Ecto neural progenitor cell (in vitro differentiated cells): ENCODE measurements at places on chromosomes 2 and 18.

GRCh38 chr18:31230495-31230894, 67.8 kb upstream of the DSC1 start:
- DNase-seq, result no peak

GRCh38 chr2:143146366-143146765, 17.1 kb downstream of the ARHGAP15 start:
- no peak for DNase-seq

GRCh38 chr2:169345486-169346437, 16.6 kb downstream of the LRP2 start:
- DNase-seq, result no peak

DNA sequence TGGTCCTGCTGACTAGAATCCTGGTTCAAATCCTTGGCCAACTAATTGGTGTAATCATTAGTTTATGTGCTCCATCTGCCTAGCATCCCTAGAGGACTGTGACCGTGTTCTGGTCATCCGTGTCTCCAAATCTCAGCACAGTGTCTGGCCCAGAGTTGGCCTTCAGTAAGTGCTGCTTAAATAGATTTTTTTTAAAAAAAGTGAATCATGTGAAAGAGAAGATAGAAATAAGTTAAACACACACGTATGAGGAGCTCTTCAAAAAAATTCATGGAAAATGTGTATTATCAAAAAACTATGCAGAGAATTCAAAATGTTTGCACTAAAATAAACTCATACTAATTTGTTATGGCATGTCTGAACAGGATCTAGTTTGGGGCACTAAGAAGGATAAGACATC, 129.3 kb upstream of the TLK1 start:
- DNase-seq, result no peak

- DNase-seq, result no peak
Measured at GRCh38 chr2:220279840-220280239, 652.4 kb downstream of the SLC4A3 start.

DNA sequence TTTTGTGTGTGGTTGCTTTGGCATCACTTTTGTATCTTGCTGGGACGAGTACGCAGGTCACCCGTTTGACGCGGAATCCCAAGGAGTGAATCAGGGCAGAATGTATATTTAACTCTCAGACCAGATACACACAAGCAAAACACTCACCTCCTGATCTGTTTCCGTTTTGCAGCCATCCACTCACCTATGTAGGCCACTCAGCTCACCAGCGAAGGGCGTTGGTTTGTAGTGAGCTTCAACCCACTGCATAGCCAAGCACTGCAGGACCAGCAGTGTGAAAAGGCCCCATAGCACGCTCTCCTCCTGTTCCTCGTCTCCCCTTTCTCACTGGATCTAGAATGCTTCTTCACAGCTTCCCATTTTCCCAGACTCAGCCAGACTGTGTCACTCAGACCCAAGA, 58.3 kb downstream of the ZNF532 start:
- no peak for DNase-seq

DNA sequence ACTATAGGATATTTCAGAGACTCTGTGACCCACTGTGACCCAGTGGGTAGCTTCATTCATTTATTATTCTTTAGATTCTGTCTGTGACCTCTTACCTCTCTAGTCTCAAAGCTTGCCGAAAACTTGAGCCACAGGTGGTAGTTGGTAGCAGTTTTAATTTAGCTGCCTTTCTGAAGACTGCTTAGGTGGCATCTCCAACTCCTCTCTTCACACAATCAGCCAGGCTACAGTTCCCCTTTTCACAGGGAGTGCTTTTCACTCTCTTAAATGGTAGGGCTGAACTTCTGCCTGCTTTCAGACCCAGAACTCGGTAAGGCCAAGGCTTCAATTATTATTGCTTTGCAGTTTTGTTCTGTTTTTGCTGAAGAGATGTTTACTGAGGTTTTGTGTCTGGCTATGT, 349.6 kb downstream of the ARL6IP6 start:
- no peak for DNase-seq

DNA sequence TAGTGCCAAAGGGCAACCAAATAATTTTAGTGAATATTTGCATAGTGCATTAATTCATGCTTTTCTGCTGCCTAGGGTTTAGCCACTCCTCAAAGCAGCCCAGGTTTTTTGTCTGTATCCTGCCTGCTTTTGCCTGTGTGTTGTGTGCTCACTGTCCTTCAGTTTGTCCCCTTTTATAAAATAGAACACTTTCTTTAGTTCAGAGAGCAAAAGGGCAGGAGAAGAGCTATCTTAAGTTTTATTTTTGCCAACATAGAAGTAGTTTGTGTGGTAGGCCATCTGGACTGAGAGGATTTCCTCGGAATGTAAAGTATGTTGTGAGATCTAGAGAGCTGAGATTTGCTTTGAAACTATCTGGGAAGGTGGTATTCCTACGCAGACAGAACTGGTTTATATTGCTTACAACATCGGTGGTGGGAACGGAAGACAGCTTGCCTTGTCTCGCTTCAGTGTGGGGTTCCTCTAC, 64.9 kb downstream of the EML4 start:
- DNase-seq, result no peak

DNA sequence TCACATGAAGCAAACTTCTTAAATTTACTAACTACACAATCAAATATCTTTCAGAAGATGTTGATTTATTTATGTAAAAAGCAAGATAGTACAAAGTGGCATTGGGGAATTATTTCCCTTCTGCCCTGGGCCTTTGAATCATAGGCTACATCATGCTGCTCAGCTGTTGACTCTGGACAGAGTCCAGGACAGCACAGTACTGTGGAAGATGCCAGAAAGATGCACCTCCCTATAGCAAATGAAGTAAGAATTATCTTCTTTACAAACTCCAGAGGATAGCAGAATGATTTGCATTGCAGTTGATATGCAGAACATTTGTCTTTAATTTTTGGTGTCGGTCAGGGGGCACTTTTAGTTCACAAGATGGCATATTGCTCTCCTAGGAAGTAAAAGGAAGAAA, 1354.5 kb upstream of the ZEB2 start:
- no peak for DNase-seq

- DNase-seq, result no peak
Measured at GRCh38 chr2:70044290-70045040, 42.8 kb upstream of the PCBP1 start.

- no peak for DNase-seq
Measured at GRCh38 chr2:100394111-100394641, 23.3 kb downstream of the CHST10 start.

DNA sequence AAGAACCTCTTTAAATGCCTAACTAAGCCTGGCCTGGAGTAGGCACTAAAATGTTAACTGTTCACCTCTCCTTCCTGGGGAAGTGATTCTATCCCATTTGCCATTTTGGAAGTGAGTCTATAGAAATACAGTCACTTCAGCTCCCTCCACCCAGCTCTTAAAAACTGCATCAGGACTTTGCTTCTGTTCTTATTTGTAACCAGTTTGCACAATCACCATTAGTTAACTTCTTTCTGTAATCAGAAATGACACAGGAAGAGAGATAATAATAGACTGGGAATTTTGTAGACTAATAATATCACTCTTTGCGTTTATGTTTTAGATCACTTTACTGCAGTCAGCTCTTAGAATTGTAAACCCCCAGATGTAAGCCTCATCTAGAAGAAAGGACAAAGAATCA, 16.0 kb upstream of the MARCO start:
- no peak for DNase-seq

- DNase-seq, result no peak
Measured at GRCh38 chr2:142533177-142533576, 344.3 kb upstream of the KYNU start.

GRCh38 chr2:241720560-241720959, 13.9 kb upstream of the D2HGDH start:
- no peak for DNase-seq

GRCh38 chr2:148255929-148256328, 235.0 kb downstream of the MBD5 start:
- no peak for DNase-seq

- no peak for DNase-seq
Measured at GRCh38 chr2:75324141-75324540, 124.8 kb upstream of the TACR1 start.

DNA sequence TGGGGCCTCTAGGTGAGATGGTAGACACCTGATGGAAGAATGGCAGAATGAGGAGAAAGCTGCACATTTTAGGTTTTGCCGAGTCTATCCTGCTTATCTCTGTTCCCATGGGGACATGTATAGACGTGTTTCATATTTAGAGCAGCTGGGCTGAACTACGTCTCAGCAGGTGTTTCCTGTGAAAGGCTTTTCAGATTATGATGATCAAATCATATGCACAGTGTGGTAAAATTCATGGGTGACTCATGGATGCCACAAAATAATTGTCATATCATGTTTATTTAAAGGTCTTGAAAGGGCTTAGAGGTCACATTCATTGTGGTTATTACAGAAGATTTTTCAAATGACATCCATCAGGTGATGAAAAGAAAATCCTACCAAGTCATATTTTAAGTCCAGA, 90.5 kb downstream of the ICOS start:
- DNase-seq, result no peak

GRCh38 chr2:132761437-132761836, 91.4 kb upstream of the LYPD1 start:
- DNase-seq, result no peak

- no peak for DNase-seq
Measured at GRCh38 chr2:1581965-1582625, 162.2 kb downstream of the PXDN start.

DNA sequence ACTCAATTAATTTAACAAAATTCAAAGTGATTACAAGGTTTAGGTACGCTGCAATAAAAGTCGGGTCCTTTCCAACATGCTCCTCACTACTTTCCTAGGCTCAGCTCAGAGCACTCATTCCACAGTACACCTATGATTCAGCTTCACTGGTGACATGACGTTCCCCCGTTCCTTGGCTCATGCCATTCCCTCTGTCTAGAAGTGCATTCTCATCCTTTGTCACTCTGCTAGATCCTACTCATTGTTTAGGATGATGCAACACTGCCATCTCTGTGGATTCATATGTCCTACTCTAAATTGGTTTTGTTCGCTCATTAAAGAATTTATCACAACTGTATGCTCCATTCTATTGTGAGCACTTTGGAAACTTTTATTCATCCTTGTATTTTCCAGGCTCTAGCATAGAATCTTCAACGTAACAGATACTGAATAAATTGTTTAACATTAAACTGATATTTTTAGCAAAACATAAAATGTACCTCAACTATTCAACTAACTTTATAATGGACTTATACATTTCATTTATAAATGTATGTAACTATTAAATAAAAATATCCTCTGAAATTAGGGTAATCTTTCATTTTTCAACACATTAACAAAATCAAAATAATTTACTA, 78.6 kb downstream of the FAM228A start:
- DNase-seq, result no peak

DNA sequence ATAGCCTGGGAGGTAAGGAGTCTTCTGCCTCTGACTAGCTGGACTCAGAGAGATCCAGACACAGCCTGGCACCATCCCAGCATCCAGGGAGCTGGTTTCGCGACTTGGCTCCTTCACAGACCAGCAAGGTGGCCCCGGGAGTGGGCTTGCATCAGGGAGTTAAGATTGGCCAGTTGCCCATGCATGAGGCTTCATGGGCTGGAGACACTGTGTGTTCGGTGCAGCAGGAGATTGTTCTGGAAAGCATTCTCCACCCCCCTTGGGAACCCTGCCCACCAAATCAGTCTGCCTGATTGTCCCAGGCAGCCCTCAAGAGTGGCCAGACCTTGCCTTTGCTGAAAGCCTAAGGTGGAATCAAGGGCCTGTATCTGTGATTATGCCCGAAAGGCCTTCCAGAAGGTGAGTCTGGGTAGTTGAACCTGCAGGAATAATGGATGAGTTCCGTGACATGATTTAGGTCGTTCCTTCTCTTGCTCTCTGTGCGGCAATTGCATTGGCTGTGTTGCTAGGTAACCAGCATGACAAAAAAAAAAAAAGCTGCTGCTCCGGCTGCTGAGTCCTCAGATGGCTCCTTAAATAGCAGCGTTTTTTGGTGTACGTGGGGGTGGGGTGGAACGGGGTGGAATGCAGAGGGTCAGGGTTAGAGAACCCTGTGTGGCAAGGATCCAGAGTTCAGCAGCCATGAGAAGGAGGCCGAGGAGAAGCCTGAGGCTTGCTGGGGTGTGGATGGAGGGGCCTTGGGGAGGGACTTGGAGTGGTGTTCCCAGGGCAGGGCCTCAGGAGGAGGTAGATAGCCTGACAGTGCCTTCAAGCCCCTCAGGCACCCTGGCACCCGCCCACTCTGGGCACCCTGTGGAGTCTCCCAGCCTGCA, 93.0 kb upstream of the MCFD2 start:
- DNase-seq, result peak; percentile 73

- DNase-seq, result no peak
Measured at GRCh38 chr2:161059388-161059787, 100.8 kb upstream of the TANK start.

- DNase-seq, result no peak
Measured at GRCh38 chr2:236715077-236715476, 145.5 kb downstream of the ACKR3 start.

DNA sequence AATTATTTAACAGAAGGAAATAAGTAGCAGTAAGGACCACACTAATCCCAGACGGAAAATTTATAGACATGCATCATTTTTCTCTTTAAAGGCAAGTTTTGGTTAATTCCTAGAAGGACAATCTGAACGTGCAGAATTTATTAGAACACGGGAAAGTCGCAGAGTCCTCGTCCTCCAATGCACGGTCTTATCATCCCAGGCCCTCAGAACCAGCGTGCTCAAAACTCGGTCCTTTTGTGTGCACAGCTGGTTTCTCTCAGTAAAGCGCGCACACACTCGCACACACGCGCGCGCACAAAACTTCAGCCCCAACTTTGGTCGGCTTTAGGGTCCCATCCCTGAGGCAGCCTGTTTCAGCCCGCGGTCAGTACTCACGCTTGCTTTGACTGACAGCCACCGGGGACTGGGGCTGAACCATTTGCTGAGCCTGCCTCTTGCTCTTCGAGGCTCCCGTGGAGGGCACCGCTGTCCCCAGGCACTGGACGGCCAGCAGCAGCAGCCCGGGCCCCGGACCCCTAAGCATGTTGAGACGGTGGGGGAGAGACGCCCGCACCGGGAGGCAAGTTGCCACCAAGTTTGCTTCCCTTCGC, 493 bp downstream of the FN1 start:
- peak; percentile 82 for DNase-seq

DNA sequence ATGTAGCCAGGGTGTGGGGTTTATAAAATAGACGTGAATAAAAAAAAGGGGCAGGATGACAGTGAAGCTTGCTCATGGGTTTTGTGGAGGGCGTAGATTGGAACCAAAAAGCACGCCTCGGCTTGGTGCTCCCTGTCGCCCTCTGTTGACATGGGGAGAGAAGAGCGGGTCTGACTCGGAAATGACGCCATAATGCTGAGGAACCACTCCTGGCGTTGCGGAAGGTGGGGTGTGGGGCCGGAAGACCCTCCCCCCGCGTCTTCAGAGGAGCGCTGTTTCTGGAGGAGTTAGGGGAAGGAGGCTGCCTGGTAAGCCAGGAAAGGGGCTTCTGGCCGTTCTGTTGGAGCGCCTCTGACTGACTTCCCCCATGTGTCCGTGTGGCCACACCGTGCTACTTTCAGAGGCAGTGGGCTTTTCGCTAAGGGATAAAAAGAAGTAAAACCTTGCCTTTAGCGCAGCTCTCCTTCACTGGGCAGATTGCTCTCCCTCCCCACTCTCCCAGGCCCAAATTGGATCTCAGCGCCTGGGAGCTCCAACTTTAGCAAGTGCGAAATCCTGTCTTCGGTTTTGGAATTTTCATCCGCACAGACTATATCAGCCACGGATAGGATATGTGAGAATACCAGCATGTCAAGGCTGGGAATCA, 42.8 kb downstream of the PLEKHA3 start:
- peak; percentile 92 for DNase-seq

GRCh38 chr2:60540074-60540473, 13.4 kb downstream of the BCL11A start:
- DNase-seq, result no peak

- DNase-seq, result no peak
Measured at GRCh38 chr2:27798948-27799645, 27.6 kb downstream of the MRPL33 start.

- peak; percentile 93 for DNase-seq
Measured at GRCh38 chr2:186848873-186849578, at the start of gene ZSWIM2. ZSWIM2 (minus strand) TSS chr2:186849170; CDS start chr2:186849130, 40 bp downstream.
